ENCODE measurements at places on chromosomes 4 and X. TPM values are rescaled to one million over a fixed set of nuclear protein-coding genes. Genes with fewer than 3 reads are reported as not detected.

UCHL1 gene
- total RNA-seq, result 270 TPM

SNCA gene
- 13.4 TPM for total RNA-seq

CENPVL1 gene
- 1.4 TPM for total RNA-seq

SSX4 gene
- total RNA-seq, result not detected

ZGRF1 gene
- 19.7 TPM for total RNA-seq

INTU gene
- 18.8 TPM for total RNA-seq

CT45A10 gene
- total RNA-seq, result not detected

SSX4B gene
- total RNA-seq, result not detected

CENPE gene
- total RNA-seq, result 17.0 TPM

SMIM31 gene
- total RNA-seq, result not detected

GLRB gene
- total RNA-seq, result 11.9 TPM

CRMP1 gene
- 17.6 TPM for total RNA-seq

DMD gene
- 23.2 TPM for total RNA-seq

GAGE12H gene
- total RNA-seq, result not detected

PPBP gene
- total RNA-seq, result not detected

NMU gene
- 1.7 TPM for total RNA-seq
